Stomach (tissue), 19 donors: ENCODE measurements at places on chromosomes 16 and 17. TPM values are rescaled to one million over a fixed set of nuclear protein-coding genes. Genes with fewer than 3 reads are reported as not detected.
A peak's percentile ranks its signal among the peaks of the same experiment; 100 is the strongest.

GRCh38 chr16:695355-696089 lies 5.3 kb upstream of the WDR24 start:
- peak overlapping the region; percentile 32 for H3K4me3 ChIP-seq
- no peaks in the 10 kb centered on the region for H3K36me3 ChIP-seq
- no peak overlapping the region for H3K27ac ChIP-seq
- H3K4me1 ChIP-seq: peaks cover 37% of the 10 kb centered on the region
- DNase-seq: peak; percentile 76

DNA sequence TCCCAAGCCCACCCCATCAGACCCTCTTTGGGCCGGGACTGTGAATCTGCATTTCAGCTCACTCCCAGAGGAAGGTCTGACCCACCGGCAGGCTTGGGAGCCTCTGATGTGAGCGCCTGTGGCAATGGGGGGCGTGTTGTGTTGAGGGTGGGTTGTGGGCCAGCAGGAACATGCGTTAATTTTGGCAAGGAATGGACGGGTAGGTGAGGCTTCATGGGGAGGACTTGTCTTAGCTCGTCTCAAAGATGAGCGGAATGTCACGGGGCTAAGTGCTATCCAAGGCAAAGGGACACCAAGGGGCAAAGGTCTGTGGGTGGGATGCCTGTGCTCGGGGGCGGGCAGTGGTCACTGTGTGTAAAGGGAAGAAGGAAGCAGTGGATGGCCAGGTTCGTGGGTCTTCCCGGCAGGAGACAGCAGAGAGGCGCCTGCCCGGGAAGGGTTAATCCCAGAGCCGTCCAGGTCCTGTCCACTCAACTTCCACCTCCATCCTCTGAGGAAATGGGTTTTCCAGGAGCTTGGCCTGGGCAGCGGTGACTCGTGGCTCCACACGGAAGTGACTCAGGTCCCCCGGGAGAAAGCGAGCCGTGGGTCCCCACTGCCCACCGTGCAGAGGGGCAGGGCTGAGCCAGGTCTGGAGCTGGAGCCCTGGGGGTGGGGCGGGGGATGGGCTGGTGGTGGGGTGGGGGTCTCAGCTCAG lies 17.4 kb downstream of the ADGRG1 start:
- H3K27ac ChIP-seq: peak overlapping the region; percentile 69
- H3K4me1 ChIP-seq: peaks cover 13% of the 10 kb centered on the region
- peaks cover 35% of the 10 kb centered on the region for H3K27me3 ChIP-seq
- DNase-seq: no peak
- peaks cover 26% of the 10 kb centered on the region for H3K36me3 ChIP-seq

- no peaks in the 10 kb centered on the region for H3K27me3 ChIP-seq
- no peak overlapping the region for H3K4me3 ChIP-seq
- H3K27ac ChIP-seq: no peak overlapping the region
Measured at GRCh38 chr17:1898332-1898731, 68.5 kb downstream of the RPA1 start.

DNA sequence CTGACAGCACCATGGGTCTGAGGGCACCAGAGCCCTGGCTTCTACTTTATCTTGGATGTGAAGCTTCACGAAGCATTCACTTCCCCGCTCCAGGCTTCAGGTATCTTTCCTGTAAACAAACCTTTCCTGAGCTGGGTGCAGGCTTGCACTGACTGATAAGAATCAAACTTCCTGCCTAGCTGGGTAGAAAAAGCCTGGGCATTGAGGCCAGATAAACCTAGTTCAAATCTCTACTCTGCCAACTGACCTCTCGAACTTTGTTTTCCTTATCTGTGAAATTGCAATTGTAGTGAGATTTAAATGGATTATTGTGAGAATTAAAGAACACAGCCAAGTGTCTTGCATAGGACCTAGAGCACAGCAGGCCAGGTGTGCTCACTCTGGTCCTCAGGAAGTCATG lies 2.9 kb upstream of the TMEM208 start:
- no peak overlapping the region for H3K4me3 ChIP-seq
- DNase-seq: no peak
- no peak overlapping the region for H3K27ac ChIP-seq
- H3K4me1 ChIP-seq: peaks cover 50% of the 10 kb centered on the region
- peaks cover 11% of the 10 kb centered on the region for H3K36me3 ChIP-seq

DNA sequence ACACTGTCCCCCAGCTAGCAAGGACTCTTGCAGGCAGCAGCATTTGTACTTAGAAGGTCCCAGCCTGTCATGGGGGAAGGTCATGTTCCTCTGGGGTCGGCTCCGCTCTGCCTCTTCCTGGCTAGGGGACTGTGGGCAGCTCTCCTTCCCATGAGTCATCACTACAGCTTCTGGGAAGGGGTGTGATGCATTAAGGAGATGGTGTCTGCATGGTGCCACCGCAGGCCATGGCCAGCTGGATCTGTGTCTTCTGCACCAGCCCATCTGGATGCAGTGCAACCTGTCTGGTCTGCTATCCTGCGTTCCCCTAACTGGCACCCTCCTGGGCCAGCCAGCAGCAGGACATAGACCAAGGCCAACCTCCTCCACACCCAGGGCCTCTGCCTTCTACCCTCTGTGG lies 6.3 kb downstream of the STARD3 start:
- no peak for DNase-seq
- H3K36me3 ChIP-seq: peaks cover 3% of the 10 kb centered on the region
- H3K27ac ChIP-seq: no peak overlapping the region
- no peak overlapping the region for H3K4me3 ChIP-seq
- peaks cover 56% of the 10 kb centered on the region for H3K4me1 ChIP-seq
- H3K27me3 ChIP-seq: no peaks in the 10 kb centered on the region

- H3K4me1 ChIP-seq: peaks cover 10% of the 10 kb centered on the region
- H3K27ac ChIP-seq: no peak overlapping the region
- H3K36me3 ChIP-seq: no peaks in the 10 kb centered on the region
Measured at GRCh38 chr16:89629827-89630610, 16.6 kb downstream of the DPEP1 start.

GRCh38 chr17:19659366-19660177 lies 11.0 kb downstream of the ALDH3A2 start:
- H3K4me1 ChIP-seq: peaks cover 18% of the 10 kb centered on the region
- no peaks in the 10 kb centered on the region for H3K27me3 ChIP-seq
- peaks cover 23% of the 10 kb centered on the region for H3K36me3 ChIP-seq
- no peak for DNase-seq
- H3K27ac ChIP-seq: peak overlapping the region; percentile 2

DNA sequence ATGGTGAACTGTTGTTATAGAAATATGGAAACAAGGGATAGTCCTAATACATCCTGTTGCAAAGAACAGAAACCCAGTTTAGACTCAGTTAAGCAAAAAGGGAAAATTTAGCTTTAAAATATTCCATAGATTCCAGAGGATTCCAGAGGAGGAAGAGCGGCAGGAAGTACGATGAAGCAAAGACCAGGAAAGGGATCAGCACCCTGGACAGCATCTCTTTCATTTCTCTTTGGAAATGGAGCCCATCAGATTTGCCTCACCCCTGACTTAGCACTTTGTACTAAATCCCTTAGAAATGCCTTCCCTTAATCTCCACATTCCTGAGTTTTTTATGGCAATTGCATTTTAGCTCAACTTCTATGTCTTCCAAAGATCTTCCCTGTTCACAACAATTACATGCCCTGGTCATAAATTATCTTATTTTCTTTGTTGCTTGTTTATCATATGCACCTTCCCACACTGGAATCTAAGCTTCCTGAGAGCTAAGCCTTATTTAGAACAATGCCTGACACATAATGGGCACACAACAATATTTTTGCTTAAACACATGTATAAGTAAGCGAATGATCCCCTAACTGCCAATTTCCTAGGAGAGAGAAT lies 150.0 kb upstream of the RBFOX1 start:
- no peak overlapping the region for H3K27ac ChIP-seq
- H3K4me1 ChIP-seq: no peaks in the 10 kb centered on the region
- no peaks in the 10 kb centered on the region for H3K27me3 ChIP-seq
- H3K36me3 ChIP-seq: no peaks in the 10 kb centered on the region

DNA sequence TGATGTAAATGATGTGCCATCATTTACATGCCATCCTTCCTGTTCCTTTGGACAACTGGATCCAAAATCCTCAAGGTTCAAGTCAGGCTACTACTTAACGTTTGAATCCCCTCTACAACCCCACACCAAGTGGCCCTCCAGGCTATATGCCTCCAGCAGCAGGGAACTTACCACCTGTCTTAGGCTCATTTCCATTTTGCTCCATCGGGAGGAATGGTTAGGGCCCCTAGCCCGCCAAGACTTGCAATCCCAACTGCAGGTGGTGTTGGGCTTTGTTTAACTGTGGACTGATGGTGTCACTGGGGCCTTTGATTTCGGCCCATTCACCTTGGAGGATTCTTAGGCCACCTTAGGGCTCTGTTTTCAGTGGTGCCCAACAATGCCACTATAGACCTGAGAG lies 9.7 kb downstream of the HNF1B start:
- H3K4me3 ChIP-seq: no peak overlapping the region
- no peak overlapping the region for H3K27ac ChIP-seq
- DNase-seq: no peak
- no peaks in the 10 kb centered on the region for H3K4me1 ChIP-seq

DNA sequence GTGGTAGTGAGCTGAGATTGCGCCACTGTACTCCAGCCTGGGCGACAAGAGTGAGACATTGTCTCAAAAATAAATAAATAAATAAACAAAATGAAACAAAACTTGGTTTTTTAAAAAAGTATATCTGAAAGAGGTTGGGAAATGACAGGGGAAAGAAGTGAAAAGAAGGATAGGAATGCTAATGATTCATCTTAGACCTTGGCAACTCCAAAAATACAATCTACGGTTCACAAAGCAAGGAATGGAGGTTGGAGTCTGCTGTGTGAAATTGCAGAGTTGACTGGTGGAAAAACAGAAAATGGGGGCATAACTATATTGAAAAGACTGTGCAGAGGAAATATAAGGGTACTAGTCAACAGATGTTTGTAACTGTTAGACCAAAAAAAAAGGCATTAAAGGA lies 40.0 kb upstream of the CD300E start:
- H3K4me3 ChIP-seq: no peak overlapping the region
- H3K27me3 ChIP-seq: peaks cover 11% of the 10 kb centered on the region
- no peak for DNase-seq
- no peaks in the 10 kb centered on the region for H3K36me3 ChIP-seq
- H3K4me1 ChIP-seq: no peaks in the 10 kb centered on the region

DNA sequence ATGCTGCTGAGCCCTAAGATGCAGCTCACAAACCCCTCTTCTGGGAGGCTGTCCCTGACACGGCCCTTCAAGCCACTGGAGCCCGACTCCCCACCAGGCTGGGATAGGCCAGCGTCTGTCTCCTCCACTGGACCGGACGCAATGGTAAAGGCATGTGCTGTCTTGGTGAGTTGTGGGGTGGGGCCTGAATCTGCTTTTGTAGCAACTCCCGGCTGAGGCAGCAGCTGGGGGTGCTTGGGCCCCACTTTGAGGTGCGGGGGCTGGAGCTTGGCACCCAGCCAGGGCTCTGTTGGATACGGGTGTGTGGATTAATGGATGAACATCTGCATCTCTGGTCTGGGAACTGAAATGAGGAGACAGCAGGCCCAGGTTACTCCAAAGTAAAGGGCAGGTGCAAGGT lies 3.5 kb upstream of the NLRC3 start:
- no peak overlapping the region for H3K27ac ChIP-seq
- no peak overlapping the region for H3K4me3 ChIP-seq
- peaks cover 9% of the 10 kb centered on the region for H3K27me3 ChIP-seq
- H3K36me3 ChIP-seq: peaks cover 34% of the 10 kb centered on the region

DNA sequence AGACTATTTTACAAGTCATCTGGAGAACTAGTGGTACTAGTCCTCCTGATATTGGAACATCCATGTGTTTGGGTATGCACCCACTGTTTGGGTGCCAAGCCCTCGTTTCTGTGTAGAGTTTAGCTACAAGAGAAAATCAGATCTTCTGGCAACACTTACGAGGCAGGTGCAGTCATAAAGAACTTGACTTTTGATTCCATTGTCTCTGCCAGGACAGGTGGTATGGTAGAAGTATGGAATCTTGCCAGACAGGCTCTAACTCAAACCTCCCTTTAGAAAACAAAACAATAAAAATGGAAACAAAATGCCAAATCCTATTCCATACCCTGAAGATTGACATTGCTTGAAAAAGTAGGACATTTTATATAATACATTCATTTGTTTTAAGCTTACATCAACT lies 16.0 kb downstream of the RNF43 start:
- H3K36me3 ChIP-seq: no peaks in the 10 kb centered on the region
- H3K4me1 ChIP-seq: no peaks in the 10 kb centered on the region
- no peak overlapping the region for H3K4me3 ChIP-seq
- no peak for DNase-seq
- H3K27me3 ChIP-seq: no peaks in the 10 kb centered on the region

DNA sequence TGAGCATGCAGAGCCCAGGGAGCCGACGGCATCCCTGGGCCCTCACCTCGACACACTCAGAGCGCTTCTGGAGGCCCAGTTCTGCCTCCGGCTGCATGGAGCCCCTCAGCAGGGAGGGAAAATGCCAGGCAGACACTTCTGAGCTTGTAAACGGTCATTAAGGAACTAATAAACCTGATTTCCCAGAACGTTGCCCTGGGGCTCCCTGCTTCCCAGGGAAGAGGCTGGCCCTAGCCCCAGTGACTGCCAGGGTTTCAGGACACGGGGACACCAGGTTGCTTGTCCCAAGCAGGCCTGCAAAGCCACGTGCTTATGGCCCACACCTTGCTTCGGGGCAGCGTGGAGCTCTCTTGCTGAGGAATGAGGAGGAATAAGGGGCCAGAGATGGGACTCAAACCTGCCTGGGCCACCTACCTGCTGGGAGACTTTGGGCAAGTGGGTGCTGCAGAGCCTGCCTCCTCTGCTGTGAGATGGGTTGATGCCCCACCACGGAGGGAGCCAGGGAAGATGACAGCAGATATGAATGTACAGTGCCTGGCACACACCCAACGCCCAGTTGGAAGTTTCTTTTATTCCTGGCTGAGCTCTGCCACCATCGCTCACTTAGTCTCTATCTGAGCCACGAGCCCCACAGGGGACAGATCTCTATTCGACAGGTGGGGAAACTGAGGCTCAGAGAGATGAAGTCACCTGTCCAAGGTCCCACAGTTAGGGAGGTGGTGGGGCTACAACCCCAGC lies 5.4 kb downstream of the RHBDF2 start:
- no peak overlapping the region for H3K27ac ChIP-seq
- H3K27me3 ChIP-seq: no peaks in the 10 kb centered on the region
- H3K4me3 ChIP-seq: no peak overlapping the region
- H3K4me1 ChIP-seq: peaks cover 73% of the 10 kb centered on the region
- no peaks in the 10 kb centered on the region for H3K36me3 ChIP-seq

GRCh38 chr17:58661499-58661898 lies 30.3 kb downstream of the TEX14 start:
- DNase-seq: no peak
- no peak overlapping the region for H3K27ac ChIP-seq

GRCh38 chr17:46212634-46213435 lies 19.6 kb upstream of the KANSL1 start:
- H3K4me1 ChIP-seq: peaks cover 6% of the 10 kb centered on the region
- DNase-seq: peak; percentile 93

- peaks cover 45% of the 10 kb centered on the region for H3K36me3 ChIP-seq
- no peak overlapping the region for H3K27ac ChIP-seq
- DNase-seq: peak; percentile 61
- no peaks in the 10 kb centered on the region for H3K27me3 ChIP-seq
- no peak overlapping the region for H3K4me3 ChIP-seq
Measured at GRCh38 chr17:3870871-3871306, 22.0 kb downstream of the CAMKK1 start.

UMOD gene
- total RNA-seq: 3.0 TPM

UTP4 gene
- total RNA-seq: 38.8 TPM

ZNF319 gene
- total RNA-seq: 6.7 TPM

DPEP3 gene
- total RNA-seq: not detected

YPEL3 gene
- total RNA-seq: 13.9 TPM

TPSAB1 gene
- total RNA-seq: 202 TPM

DPH1 gene
- 35.1 TPM for total RNA-seq

HSD3B7 gene
- total RNA-seq: 5.3 TPM

NHLRC4 gene
- not detected for total RNA-seq
